Right renal cortex interstitium (tissue), 3 donors: ENCODE measurements at places on chromosomes 4 and X.

GRCh38 chr4:142380052-142380602 lies 466.0 kb downstream of the INPP4B start:
- DNase-seq, result no peak

GRCh38 chr4:141659539-141659938 lies 23.2 kb downstream of the IL15 start:
- DNase-seq, result no peak

DNA sequence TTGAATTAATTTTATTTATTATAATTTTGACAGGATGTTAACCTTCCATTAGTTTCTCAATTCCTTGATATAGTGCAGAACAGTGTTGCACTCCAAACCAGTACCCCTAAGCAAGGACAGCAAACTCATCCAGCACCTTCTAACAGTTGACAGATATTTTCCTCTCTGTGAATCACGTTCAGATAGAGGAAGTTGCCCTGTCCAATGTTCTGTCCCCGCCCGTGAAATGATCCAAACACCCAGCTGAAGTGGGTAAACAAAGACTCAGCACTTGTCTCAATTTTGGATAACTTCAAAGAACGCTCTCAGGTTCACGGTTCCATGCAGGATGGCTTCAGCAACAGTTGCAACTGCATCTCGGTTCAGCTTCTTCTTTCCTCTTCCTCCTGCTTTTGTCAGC lies 1240.0 kb upstream of the ADGRL3 start:
- DNase-seq, result no peak

DNA sequence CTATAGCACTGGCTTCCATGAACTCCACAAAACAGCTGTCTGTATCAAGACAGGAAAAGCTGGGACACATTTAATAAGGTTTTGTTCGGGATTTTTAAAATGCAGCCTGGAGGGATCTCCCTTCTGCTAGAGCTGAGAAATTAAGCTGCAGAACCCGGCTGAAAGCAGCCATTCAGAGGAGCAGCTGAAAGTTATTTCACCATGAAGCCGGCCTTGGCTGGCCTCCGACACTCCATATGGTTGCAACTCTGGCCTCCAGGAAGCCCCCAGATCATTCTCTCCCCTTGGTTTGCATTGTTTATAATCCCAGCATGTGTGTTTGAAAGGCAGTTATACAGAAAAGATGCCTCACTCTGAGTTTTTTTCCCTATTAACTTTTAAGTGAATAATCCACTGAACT lies 239.4 kb downstream of the SPATA18 start:
- DNase-seq, result peak; percentile 23

DNA sequence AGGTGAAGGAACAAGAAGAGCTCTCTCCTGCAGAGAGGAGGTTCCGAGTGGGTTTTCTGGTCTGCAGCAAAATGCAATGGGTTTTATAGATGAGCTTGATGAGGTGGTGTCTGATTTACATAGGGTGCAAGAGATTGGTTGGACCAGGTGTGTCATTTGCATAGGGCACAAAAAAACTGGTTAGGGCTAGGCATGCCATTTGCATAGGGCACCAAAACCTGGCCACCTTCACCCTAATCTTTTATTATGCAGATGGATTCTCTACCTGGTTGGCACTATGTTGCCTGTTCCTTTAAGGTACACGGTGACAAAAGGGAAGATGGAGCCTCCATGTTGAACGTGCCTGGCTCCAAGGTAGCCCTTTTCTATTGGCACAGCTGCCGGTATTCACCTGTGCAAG lies 94.5 kb upstream of the PRKX start:
- no peak for DNase-seq

- DNase-seq, result no peak
Observed at GRCh38 chr4:187283201-187283955, 559.7 kb upstream of the FAT1 start.

GRCh38 chrX:136598631-136599030 lies 49.3 kb upstream of the CD40LG start:
- DNase-seq, result no peak

- no peak for DNase-seq
Observed at GRCh38 chr4:139642364-139642763, 23.3 kb upstream of the MGST2 start.

- DNase-seq, result no peak
Observed at GRCh38 chr4:114349543-114350175, 248.9 kb upstream of the UGT8 start.

DNA sequence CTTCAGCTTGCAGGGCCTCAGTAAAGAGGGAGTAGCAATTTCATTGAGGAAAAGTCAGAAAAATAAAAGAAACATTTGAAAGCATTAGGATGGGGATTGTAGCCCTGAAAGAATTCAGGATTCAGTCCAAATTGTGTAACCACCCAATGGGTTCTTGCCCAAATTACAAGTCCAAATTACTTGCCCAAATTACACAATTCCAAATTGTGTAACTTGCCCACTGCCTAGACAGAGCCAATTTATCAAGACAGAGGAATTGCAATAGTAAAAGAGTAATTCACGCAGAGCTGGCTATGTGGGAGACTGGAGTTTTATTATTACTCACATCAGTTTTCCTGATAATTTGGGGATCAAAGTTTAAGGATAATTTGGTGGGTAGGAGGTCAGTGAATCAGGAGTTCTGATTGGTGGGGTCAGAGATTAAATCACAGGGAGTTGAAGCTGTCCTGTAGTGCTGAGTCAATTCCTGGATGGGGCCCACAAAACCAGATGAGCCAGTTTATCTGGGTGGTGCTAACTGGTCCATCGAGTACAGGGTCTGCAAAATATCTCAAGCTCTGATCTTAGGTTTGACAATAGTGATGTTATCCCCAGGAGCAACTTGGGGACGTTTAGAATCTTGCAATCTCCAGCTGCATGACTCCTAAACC lies 18.1 kb upstream of the PAGE5 start:
- DNase-seq, result no peak

DNA sequence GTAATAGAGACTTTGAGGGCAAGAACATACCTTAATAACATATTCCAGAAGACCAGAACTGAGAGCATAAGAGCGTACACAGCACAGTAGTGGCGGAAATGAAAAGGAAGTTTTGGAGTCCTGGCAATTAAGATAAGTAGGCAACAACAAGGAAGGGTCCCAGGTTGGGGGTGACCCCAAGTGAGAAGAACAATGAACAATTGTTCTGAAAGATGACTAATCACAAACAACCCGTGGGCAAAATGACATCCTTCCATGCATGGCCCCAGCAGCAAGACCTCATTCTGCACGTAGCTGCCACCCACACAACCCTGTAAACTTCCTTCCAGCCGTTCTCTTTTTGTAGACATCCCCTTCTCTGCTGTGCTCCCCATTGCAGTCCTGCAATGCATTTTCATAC lies 384.4 kb upstream of the PABPC4L start:
- DNase-seq, result no peak

GRCh38 chrX:4263030-4263803 lies 549.8 kb upstream of the PRKX start:
- no peak for DNase-seq

DNA sequence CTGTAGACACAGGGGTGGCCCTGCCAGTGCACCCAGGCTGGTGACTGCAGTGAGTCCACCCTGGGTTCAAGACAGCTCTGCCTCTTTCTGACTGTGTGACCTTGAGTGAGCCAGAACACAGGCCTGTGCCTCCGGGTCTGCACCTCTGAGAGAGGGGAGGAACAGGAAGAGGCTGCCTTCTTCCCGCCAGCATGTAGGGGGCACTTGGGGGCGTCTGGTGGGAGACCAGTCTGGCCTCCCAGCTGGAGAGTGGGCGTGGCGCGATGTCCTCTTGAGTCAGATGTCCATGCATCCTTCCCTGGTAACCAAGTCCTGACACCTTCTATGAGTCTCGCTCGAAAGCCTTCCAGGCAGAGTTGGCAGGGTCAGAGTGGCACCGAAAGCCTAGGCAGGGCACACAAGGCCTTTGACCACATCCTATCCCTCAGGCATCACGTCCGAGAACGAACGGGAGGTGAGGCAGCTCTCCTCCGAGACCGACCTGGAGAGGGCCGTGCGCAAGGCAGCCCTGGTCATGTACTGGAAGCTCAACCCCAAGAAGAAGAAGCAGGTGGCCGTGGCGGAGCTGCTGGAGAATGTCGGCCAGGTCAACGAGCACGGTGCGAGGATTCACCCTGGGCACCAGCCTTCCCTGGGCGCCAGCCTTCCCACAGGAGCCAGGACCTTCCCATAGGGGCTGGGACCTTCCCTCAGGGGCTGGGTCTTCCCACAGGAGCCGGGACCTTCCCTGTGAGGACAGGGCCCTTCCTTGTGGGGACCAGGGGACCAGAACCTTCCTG lies 21.3 kb downstream of the WFS1 start:
- no peak for DNase-seq

DNA sequence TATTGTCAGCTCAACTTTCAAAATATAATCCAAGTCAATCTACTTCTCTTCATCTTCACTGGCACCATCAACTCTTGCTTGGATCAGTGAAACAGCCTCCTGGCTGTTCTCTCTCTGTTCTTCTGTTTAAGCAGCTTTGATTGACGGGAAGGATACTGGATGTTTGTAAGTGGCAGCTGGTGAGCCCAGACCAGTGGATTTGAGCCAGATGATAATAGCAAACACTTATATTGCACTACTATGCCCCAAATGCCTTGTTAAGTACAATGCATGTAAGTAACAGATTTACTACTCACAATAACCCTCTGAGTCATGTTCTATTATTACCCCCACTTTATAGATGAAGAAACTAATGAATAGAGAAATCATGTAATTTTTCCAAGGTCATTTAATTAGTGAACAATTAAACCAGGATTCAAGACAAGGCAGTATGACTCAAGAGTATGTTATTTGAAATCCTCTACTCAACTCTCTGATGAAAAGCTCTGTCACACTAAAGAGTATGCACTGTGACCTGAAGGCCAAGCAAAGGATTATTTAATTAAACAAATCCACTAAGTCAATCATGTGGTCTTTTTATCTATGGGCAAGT lies 44.8 kb downstream of the SPANXN3 start:
- no peak for DNase-seq

DNA sequence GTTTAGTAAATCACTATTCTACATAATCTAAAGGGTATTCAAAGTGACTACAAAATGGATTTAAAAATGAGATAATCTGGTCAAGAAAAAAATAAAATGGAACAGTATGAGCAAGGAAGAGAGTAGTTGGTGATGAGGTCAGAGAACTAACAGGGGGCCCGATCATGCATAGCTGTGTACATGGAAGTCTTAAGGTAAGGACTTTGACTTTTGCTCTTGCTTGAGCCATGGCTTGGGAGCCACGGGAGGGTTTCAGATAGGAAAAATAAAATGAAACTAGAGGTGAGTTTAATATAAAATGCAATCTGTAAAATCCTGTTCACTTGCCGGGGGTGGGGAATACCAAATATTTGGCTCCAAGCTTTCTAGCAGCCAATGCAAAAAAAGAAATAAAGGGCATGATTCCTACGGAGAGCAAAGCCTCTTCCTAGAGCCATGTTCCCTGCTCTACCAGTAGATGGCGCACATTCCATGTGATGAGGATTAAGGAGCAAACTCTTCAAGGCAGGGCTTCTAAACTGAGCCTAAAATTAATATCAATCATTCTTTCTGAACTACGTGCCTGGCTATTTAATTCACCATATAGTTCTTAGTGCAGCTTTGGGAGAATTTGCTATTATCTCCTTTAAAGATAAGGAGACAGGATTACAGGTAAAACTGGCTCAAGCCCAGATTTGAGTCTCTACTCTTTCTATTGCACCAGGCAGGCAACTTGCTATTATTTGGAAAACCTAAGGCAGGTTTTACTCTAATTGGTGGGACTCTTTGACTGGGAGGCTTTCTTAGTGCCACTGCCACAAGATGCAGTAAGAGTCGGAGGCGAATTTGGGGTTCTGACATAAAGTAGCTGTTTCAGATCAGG lies 6.8 kb upstream of the CLCN5 start:
- no peak for DNase-seq

- no peak for DNase-seq
Observed at GRCh38 chr4:77043507-77044136, 32.2 kb downstream of the CCNI start.

- DNase-seq, result no peak
Observed at GRCh38 chr4:172147687-172148086, 334.5 kb downstream of the GALNTL6 start.

DNA sequence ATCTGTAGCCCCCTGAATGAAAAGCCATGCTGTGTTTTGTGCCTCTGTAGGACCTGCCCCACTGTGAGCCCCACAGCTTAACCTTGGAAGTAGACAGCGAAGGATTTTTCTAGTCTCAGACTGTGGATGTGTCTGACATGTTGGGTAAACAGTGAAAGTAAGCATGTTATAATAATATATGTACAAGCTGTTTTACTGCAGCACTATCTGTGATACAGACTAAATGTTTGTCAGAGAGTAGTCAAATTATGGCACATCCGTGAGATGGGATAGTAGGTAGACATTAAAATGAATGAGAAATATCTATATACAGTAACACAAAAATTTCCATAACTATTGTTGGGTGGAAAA lies 381.2 kb upstream of the NR3C2 start:
- no peak for DNase-seq

GRCh38 chr4:78630615-78631014 lies 79.0 kb downstream of the ANXA3 start:
- no peak for DNase-seq

GRCh38 chrX:129015381-129015780 lies 507.9 kb downstream of the SMARCA1 start:
- no peak for DNase-seq

DNA sequence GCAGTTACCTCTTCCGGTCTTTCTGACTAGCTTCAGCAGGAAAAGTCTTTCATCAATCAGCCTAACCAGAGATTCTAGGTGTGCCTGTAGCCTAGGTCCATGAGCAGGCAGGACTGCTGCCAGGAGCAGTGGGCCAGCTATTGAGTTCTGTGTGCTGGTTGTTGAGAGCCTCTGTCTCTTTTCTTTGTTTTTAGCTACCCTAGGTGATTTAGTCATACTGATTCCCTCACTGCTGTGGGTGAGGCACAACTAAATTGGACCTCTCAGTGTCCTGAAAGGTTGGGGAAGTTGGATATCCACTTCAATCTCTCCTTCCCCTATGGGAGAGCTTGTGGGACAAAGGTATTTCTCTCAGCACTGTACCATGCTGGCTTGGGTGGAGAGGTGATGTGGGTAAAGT lies 354.9 kb downstream of the GPAT3 start:
- no peak for DNase-seq

GRCh38 chr4:24195991-24196736 lies 306.3 kb upstream of the PPARGC1A start:
- no peak for DNase-seq

DNA sequence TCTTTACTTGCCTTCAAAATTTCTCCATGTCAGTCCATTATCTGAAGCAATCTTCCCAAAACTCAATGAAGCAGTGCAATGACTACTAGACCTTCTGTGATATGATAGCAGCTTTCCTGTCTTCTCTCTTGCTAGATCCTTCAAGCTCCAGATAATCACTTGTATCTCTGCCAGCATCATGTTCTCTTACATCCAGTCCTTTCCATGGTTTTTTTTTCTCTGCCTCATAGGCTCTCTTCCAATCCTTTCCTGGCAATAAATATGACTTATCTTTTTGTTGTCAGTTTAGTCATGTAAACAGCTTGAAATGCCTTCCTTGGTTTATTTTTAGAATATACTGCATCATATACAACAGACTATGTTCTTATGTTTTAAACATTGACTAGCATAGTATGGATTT lies 193.5 kb downstream of the CFAP299 start:
- DNase-seq, result no peak

- DNase-seq, result no peak
Observed at GRCh38 chr4:26372076-26372475, 51.3 kb downstream of the RBPJ start.

GRCh38 chr4:77927991-77928925 lies 65.6 kb downstream of the MRPL1 start:
- no peak for DNase-seq

- DNase-seq, result peak; percentile 44
Observed at GRCh38 chr4:103075894-103076746, 441 bp downstream of the SLC9B2 start.

GRCh38 chrX:37714479-37714878 lies 28.9 kb downstream of the XK start:
- DNase-seq, result no peak

GRCh38 chrX:39309721-39310152 lies 508.5 kb downstream of the MID1IP1 start:
- peak; percentile 30 for DNase-seq
